CD8-positive, alpha-beta memory T cell (primary cell): ENCODE measurements at places on chromosomes 2 and 18. TPM values are rescaled to one million over a fixed set of nuclear protein-coding genes. Genes with fewer than 3 reads are reported as not detected.

The ITGB6 gene
- polyA plus RNA-seq, result not detected

The C1QL2 gene
- polyA plus RNA-seq, result not detected

The REG3A gene
- not detected for polyA plus RNA-seq

The KLHL14 gene
- polyA plus RNA-seq, result not detected

The INHBB gene
- polyA plus RNA-seq, result not detected

The COPS9 gene
- 331 TPM for polyA plus RNA-seq

The TLX2 gene
- not detected for polyA plus RNA-seq

GRCh38 chr2:224357098-224357901, 44.6 kb downstream of the FAM124B start:
- H3K36me3 ChIP-seq, result no peaks in the 10 kb centered on the region
- H3K4me3 ChIP-seq, result no peak overlapping the region
- DNase-seq, result peak; percentile 39
- H3K27me3 ChIP-seq, result no peaks in the 10 kb centered on the region

DNA sequence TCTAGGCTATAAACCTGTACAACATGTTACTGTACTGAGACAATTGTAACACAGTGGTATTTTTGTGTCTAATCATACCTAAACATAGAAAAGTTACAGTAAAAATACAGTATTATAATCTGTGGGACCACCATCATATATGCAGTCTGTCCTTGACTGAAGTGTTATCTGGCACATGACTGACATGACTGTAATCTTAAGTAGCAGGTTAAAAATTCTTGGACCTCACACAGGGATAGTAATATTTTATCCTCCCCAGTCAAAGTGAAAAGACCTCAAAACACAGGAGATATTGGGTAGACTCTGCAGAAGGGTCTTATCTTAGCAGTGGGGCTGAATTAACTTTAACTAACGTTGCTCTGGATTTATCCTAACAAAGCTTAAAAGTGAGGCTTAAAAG, 4.9 kb upstream of the SCN9A start:
- H3K27ac ChIP-seq, result no peak overlapping the region
- H3K36me3 ChIP-seq, result no peaks in the 10 kb centered on the region
- H3K27me3 ChIP-seq, result no peaks in the 10 kb centered on the region
- H3K4me1 ChIP-seq, result no peaks in the 10 kb centered on the region
- no peak for DNase-seq

DNA sequence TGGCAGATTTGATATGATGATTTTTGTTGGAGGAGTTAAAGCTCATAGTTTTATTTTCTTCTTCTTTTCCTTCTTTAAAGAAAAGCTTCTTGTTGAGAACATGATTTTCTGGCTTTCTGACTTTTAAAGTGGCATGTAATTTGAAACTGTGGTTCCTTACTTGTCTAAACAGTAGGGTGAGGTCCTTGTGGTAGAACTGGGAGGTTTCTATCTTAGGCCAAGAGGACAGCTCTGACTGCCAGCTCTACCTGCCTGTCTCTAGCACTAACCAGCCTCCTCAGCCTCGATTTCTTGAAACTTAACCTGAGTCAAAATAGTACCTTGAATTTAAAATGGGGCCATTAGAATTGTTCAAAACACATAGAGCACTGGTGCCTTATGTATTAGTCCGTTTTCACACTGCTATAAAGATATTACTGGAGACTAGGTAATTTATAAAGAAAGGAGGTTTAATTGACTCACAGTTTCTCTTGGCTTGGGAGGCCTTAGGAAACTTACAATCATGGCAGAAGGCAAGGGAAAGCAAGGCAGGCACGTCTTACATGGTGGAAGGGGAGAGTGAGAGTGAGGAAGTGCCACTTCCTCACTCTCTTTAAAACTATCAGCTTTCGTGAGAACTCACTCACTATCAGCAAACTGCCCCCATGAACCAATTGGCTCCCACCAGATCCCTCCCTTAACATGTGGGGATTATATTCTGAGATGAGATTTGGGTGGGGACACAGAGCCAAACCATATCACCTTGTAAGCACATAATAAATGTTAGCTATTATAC, 119.0 kb downstream of the CERS6 start:
- H3K27me3 ChIP-seq, result no peaks in the 10 kb centered on the region
- H3K4me3 ChIP-seq, result no peak overlapping the region
- no peak for DNase-seq

DNA sequence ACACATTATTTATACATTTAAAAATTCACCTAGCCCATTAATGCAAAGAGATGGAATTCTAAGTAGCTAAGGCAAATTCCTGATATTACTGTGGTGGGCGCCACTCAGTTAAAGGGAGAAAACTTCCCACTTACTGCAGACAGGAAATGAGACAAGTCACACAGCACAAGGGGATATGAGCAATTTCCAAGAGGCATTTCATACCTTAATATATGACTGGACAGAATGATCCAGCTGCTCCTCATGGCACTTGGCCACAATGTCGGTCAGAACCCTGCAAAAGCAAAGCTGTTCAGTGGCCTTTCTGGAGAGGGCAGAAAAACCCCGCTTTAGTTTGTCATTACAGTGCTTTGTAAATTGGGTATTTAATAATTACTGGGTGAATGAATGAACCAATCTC, 121.4 kb upstream of the CCDC195 start:
- H3K36me3 ChIP-seq, result peaks cover 69% of the 10 kb centered on the region
- DNase-seq, result no peak
- H3K27me3 ChIP-seq, result no peaks in the 10 kb centered on the region

DNA sequence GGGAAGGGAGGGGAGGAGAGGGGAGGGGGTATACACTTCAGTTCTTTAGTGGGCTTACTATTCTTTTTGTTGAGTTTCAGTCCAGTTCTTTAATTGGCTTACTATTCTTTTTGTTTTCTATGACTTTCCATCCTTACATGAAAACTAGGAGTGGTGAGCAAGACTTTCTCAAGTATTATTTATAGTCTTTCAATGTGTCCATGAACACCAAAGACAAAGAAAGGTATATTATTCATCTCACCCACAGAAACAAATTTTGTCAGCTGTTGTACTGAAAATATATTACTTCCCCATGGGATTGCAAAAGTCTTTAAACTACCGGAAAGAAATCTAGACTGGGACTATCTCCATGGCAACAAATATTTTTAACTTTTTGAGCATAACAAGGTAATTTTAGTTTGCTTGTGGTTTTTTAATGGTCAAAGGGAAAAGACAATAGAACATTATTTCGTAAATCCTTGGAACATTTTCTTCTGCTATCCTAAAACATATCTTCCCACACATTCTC, 17.6 kb downstream of the ADAM17 start:
- no peak overlapping the region for H3K27ac ChIP-seq
- H3K4me3 ChIP-seq, result no peak overlapping the region
- DNase-seq, result no peak
- H3K27me3 ChIP-seq, result no peaks in the 10 kb centered on the region
- H3K4me1 ChIP-seq, result no peaks in the 10 kb centered on the region

GRCh38 chr2:61471905-61472805, 1.3 kb upstream of the USP34 start:
- H3K4me1 ChIP-seq, result peaks cover 31% of the 10 kb centered on the region
- H3K4me3 ChIP-seq, result peak overlapping the region; percentile 87
- H3K36me3 ChIP-seq, result no peaks in the 10 kb centered on the region
- no peak for DNase-seq
- H3K27me3 ChIP-seq, result no peaks in the 10 kb centered on the region

- no peaks in the 10 kb centered on the region for H3K27me3 ChIP-seq
- H3K36me3 ChIP-seq, result no peaks in the 10 kb centered on the region
- no peak for DNase-seq
Measured at GRCh38 chr2:83994633-83995179, 464.4 kb downstream of the SUCLG1 start.

DNA sequence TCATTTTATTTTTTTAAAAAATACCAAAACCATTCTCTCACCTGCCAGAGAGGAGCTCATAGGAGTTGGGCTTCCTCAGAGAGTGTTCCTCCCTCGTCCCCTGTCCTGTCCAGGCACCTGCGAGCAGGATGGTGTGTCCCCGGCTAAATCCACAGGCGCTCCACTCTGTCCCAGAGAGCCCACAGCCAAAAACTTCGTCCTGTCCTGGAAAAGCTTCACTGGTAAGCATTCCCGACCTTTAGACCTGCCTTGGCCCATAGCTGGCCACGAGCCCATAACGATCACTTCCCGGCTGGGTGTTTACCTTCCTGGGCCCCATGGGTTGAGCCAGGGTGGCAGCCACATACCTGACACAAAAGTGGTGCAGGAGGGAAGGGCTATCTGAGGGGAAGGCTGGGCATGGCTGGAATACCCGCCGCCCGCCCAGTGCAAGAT, at the start of gene NGEF:
NGEF (minus strand) TSS at position 230 of the 435 bp plus-strand sequence. CDS start 38,366 bp downstream, outside the sequence.
- H3K36me3 ChIP-seq, result no peaks in the 10 kb centered on the region
- no peaks in the 10 kb centered on the region for H3K4me1 ChIP-seq
- no peak within 1 kb of the TSS for H3K4me3 ChIP-seq
- H3K27ac ChIP-seq, result no peak within 1 kb of the TSS
